ENCODE measurements at places on chromosomes 12 and 14.

DNA sequence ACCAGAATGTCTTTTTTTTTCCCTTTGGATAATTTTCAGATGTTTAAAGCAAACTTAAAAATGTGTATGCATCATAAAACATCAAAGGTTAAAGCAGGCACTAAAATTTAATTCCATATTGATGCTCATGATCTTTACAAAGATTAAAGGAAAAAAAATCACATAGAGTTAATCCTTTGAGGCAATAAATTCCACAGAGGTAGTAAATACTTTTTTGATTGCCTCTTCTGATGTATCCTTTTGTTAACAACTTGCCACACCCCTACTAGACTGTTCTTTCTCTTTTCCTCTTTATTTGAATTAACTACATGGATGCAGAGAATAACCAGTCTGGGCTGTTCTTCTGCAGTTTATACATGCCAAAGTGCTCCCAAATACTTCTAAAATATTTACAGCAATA, 45.2 kb upstream of the KCNJ8 start:
- no peak for DNase-seq

DNA sequence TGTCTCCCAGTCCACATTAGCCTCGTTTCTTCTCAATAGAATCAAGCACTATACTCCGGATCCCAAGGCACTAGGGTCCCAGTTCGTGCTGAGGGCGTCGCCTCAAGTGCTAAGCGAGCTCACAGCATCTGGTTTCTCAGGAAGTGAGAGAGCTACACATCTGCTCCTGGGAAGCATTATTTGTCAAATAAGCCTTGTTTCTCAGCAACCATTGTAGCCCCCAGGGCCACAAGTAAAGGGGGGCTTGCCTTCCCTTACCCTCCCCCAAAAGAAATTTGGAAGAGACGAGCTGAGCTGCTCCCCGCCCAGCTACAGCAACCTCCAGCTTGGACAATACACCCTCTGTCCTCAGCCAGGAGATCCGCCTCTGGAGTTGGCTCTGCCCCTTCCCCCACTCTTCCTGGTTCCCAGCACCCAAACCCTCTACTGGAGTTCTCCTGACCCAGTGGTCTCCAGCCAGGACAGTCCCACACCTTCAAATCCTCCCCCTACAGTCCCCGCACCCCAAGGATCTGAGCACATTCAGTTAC, 5.7 kb upstream of the TNS2 start:
- no peak for DNase-seq

GRCh38 chr12:97800561-97800960, 338.0 kb downstream of the RMST start:
- no peak for DNase-seq

DNA sequence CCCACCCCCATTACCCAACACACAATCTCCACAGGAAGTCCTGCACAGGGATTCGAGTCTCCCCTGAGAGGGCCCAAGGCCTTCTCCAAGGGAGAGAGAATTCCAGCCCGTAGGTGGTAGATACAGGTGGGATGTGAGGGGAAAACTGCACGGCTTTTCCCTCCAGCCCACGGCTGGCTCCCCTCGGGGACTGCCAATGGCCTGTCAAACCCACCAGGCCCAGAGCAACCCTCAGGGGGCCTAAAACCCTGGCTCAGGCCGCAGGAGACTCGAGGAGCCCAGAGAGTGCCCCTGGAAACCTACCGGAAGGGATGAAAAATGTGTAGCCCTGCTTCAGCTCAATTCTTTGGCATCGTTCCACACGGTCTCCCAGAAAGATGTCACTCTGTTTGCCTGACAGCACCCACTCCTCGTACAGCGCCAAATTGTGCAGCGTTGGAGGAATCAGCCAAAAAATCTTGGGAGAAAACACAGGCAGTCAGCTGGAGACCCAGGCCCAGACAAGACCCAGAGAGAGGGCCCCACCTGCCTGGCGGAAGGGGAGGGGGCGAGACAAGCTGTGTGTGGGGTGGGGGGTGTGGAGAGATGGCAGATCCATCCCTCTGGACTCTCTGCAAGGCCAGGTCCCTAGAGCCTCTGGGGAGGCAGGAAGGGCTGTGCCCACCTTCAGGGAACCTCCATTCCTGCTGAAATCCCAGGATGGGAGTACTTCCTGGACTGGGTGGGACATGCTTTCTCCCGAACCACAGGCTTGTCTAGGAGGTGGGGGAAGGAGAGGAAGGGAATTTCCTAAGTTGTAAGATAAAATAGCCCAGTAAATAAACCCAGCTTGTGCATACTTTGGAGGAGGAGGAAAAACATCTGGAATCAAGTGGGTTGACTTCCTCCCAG, 48.1 kb downstream of the KDM2B start:
- no peak for DNase-seq

DNA sequence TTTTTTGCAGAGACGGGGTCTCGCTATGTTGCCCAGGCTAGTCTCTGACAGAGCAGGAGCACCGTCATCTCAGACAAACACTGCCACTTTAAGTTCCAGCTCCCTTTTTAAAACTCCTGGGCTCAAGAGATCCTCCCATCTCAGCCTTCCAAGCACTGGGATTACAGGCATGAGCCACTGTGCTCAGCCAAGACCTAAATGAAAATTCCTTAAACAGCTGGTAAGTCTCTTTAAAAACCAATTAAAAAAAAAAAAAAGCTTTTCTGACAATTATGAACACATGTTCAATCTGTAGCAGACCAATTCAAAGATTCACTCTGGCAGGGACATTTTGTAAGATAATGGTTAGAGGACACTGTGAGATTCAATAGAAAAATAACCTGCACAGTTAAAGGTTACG, 77.8 kb downstream of the HECTD4 start:
- no peak for DNase-seq

GRCh38 chr12:92690601-92691000, 12.2 kb upstream of the PLEKHG7 start:
- DNase-seq = no peak

DNA sequence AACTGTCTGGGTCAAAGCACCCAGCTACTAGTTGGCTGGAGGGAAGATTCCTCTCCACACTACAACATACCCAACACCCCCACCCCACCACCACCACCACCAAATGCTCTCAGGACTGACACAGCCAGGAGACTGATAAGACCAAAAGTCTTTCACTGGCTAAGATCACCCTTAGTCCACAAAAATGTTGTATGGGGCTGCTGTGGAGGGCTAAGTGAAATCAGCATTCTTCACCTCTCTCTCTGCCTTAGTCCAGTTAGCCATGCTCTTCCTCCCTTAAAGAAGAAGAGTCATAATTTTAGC, 106.2 kb downstream of the NUAK1 start:
- DNase-seq = no peak

- no peak for DNase-seq
These were observed 47.4 kb upstream of the SRSF5 start for GRCh38 chr14:69719501-69719951.

DNA sequence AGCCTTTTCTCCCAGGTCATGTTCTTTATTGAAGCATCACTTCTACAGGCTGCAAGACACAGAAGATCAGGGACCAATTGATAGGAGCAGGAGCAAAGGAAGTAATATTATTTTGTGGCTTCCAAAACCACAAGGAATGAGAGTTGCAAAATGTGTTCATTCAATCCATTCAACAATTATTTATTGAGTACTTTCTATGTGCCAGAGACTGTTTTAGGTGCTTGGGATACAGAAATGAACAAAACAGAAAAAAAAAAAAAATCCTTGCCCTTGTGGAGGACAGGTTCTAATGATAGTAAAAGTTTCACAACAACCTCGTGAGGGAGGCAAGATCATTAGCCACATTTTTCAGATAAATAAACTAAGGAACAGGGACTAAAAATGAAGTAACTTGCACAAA, 20.1 kb upstream of the DACT1 start:
- no peak for DNase-seq

GRCh38 chr12:125552295-125552694, 487.1 kb downstream of the AACS start:
- DNase-seq = no peak

GRCh38 chr14:85687456-85687855, 157.5 kb downstream of the FLRT2 start:
- DNase-seq = no peak

DNA sequence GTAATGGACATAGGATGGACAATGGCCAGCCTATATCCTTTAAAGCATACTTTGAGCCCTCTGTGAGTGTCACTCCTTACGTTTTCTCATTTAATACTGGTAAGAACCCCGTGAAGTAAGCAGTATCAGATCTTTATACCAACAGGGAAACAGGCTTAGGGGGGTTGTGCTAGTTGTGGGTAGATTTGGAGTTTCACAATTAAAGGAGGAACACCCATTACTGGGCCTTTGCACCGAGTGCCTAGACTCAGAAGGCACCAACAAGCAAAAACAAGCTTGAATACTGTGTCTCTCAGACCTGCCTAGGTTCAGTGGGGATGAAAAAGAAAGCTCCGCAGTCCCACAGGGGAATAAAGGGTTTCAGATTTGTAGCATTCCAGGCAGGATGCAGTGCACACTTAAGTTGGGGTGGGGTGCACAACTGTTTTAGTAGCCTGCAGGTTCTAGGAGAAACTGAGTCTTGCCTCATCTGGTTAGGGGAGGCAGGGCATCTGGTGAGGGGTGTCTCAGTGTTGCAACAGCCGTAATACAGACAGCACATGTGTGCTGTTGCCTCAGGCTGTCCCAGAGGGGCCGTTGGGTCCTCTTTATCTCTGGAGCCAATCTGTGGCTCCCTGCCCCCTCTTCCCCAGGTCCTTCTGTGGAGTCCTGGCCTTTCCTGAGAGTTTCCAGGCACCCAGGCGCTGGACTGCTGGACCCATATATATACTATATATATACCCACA, 51.2 kb downstream of the IRAK3 start:
- DNase-seq = no peak

- DNase-seq = peak; percentile 3
These were observed 54.2 kb downstream of the C12orf42 start for GRCh38 chr12:103441437-103442181.

GRCh38 chr12:68559984-68560850, 50.5 kb upstream of the RAP1B start:
- DNase-seq = no peak

DNA sequence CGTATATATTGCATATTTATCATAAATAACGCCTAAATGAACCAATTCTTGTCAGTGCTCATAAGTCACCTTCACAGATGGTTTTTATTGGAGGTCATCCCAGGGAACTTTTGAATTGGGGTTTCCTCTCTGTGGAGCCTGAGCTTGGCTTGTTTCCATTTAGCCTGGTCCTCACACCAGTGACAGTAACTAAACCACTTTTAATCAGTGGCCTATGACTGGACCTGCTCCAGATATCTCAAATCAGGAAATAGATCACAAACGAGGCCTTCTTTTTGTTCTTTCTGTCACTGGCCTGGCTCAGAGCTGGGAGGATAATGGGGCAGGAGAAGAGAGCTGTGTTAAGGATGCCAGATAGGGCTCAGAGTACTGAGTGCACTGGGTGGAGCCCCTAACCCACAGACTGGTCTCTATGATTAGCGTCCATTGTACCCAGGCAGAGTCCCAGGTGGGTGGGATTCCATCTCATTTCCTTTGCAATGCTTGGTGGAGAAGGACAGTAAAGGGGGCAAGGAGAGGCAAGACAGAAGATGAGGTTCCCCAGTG, 92.4 kb downstream of the NUAK1 start:
- DNase-seq = no peak

DNA sequence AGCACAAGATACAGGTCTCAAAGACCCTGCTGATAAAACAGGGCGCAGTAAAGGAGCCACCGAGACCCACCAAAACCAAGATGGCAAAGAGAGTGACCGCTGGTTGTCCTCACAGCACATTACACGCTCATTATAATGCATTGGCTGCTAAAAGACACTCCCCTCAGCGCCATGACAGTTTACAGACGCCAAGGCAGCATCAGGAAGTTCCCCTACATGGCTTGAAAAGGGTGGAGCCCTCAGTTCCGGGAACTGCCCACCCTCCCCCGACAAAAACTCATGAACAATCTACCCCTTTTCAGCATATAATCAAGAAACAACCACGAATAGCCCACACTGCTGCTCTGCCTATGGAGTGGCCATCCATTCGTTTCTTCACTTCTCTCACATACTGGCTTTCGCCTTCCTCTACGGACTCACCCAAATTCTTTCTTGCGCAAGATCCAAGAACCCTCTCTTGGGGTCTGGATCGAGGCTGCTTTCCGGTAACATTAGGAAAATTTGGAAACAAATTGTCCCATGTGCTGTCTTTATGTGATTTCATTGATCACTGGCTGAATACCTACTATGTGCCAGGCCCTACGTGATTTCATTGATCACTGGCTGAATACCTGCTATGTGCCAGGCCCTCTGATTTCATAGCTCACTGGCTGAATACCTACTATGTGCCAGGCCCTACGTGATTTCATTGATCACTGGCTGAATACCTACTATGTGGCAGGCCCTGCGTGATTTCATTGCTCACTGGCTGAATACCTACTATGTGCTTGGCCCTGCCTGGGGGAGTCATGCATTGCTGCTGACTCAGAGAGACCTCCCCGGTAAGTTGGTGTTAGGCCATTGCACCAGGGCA, 126.4 kb downstream of the PIWIL1 start:
- DNase-seq = no peak

GRCh38 chr12:49279706-49280159, 14.9 kb downstream of the TUBA1C start:
- DNase-seq = no peak

- DNase-seq = peak; percentile 58
These were observed 47.4 kb downstream of the CALM1 start for GRCh38 chr14:90444077-90444696.

GRCh38 chr14:69695322-69696203, 71.4 kb upstream of the SRSF5 start:
- no peak for DNase-seq

- no peak for DNase-seq
These were observed 22.2 kb upstream of the OR6J1 start for GRCh38 chr14:22666203-22666893.

DNA sequence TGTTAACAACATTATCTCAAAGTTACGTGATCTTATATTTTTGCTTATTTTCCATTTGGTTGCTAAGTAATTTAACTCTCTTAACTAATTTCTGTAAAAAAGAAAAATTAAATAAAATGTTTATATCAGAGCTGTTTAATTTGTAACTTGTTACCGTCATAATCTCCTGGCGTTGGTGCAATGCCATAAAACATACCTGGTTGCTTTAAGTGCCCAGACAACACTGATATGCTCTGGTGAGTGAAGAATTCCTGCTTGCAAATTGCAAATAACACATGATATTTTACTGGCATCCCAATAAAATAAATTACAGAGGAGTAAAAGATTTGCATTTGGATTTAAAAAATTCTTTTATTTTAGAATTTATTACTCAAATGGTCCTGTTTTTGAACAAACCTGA, 640.1 kb upstream of the MIS18BP1 start:
- no peak for DNase-seq

- peak; percentile 97 for DNase-seq
These were observed 198.7 kb upstream of the EEA1 start for GRCh38 chr12:93127582-93128331.

DNA sequence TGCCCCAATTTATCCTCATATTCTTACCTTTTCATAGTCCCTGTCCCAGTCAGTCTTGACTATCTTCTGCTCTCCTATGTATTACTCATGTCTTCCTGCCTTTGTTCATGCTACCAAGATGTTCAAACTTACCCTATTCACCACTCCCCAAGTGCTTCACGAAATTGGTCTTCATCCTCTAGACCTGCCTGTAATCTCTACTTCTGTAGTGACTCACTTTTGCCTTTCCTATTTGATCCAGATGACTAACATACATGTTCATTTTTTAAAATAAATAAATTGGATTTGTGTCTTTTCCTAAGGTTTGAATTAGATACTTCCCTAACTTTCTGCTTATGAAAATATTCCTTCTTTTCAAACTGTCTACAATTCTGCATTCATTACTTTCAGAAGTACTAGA, 107.7 kb upstream of the PPM1H start:
- DNase-seq = no peak

All from NCI-H345 (cell line).